ENCODE measurements at places on chromosomes 7 and 10.
A peak's percentile ranks its signal among the peaks of the same experiment; 100 is the strongest.

DNA sequence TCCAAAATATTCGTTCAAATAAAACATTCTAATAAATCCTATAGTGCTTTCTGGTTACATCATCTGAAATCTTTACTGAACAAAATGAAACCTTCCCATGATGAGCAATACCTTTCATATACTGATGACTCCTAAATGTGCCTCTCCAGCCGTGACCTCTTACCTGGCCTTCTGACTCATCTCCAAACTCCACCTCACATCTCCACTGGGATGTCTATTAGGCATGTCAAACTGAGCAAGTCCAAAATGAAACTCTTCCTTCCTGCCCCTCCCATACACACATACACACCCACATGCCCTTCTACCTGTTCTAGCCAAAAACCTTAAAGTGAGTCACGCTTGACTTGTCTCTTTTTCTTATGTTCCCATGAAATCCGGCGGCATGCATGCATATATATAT is 22.9 kb downstream of the GSAP start:
- DNase-seq: no peak

DNA sequence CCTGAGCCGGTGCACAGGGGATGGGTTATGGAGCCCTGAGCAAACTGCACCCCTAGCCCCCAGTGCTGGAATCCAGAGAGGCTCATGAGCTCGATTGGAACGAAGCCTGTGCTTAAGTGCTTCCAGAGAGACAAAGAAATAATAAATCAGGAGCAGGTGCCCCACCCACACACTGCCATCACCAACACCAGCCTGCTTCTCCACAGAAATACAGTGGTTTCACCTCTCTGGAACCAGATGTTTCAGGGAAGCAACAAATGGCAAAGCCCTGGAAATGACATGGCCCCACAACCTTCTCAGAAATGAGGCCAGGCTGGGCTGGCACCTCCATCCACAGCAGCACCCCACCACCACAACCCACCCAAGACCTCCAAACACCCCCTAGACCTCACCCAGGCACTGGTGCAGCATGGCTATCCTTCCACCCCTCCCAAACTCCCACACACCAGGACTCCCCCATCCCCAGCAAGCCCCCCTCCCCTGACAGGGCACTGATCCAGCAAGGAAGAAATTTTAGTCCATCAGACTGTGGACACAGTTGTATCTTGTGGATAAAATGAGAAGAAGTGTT is 4.1 kb upstream of the SLC18A3 start:
- DNase-seq: no peak

GRCh38 chr7:103824251-103824650 is 165.2 kb downstream of the RELN start:
- DNase-seq: no peak

- no peak for DNase-seq
Measured at GRCh38 chr10:59829024-59829423, 75.8 kb upstream of the MRLN start.

DNA sequence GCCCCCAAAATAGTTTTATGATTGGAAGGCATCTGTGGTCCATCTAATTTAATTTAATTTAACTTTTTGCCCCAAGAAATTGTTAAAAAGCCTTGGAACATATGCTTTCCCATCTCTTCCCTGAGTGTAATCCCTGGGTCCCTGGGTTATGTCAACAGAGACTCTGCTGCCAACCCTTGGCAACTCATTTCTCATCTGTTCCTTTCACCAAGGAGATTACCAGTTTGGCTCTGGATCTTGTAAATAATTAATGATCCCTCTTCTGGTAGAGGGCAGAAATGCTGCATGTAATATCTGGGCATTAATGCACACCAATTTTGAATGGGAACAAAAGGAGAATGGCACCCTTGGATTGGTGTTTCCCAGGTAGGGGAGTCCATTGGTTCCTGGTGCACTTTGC is 514.2 kb downstream of the CCSER2 start:
- no peak for DNase-seq

DNA sequence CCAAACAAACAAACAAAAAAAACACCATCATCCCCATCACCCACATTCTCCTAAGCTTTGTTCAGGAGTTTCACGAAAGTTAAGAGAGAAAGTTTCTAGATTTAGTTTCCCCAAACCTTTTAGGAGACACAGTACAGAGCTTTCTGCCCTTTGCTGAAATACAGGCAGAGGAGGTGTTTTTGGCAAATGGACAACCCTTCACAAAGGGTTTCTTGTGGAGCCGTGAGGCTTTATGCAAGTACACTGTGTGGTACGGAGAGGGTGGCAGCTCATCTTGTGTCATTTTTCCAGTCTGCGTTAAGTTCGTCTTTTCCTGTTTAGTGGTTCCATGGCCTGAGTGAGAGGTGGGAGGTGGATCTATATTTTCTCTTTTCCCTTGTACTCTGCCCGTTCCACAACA is 215.5 kb upstream of the PRKCQ start:
- DNase-seq: no peak

GRCh38 chr7:83819911-83820310 is 171.0 kb upstream of the SEMA3E start:
- DNase-seq: no peak

GRCh38 chr10:103098240-103098639 is 94.8 kb downstream of the NT5C2 start:
- DNase-seq: no peak

GRCh38 chr7:150830937-150831336 is 21.4 kb upstream of the AOC1 start:
- no peak for DNase-seq

- no peak for DNase-seq
Measured at GRCh38 chr10:96257944-96258343, 13.4 kb downstream of the BLNK start.

GRCh38 chr7:114976666-114977065 is 54.8 kb downstream of the MDFIC start:
- DNase-seq: no peak

GRCh38 chr10:6128591-6129251 is 39.9 kb downstream of the RBM17 start:
- no peak for DNase-seq

GRCh38 chr10:87544721-87545120 is 40.0 kb downstream of the MINPP1 start:
- no peak for DNase-seq

GRCh38 chr10:69891057-69891617 is 89.4 kb downstream of the COL13A1 start:
- DNase-seq: no peak

DNA sequence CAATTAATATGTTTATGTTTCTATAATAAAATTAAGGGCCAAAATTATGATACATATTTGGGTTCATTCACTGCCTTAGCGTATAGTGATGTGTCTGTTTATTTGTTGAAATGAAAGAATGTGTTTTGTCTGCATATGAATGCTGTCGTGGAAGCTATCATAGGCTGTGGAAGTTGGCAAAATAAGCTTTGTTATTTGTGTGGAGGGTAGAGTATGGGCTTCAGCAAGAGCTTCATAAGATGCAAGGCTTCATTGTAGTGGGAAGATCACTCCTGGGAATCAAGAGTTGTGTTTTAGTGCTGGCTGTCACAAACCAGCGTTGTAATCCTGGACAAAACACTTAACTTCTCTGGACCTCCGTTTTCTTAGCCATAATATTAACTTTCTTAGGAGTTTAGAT is 2.5 kb downstream of the SLK start:
- no peak for DNase-seq

GRCh38 chr7:158446706-158447105 is 140.9 kb downstream of the PTPRN2 start:
- DNase-seq: no peak

DNA sequence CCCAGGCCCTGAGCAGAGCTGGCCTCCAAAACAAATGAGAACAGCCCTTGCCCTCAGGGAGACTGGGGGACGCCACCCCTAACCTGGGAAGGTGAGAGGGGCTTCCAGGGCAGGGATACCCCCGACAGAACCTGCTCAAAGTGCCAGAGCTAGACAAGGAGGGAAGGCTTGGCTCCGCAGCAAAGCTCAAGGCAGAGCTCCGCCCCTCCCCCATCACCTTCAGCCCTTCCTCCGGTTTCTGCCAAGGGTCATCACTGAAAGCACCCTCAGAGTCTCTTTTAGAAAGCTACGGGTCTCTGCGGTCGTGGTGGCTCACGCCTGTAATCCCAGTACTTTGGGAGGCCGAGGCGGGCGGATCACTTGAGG is 73.4 kb upstream of the CUX1 start:
- no peak for DNase-seq

- DNase-seq: no peak
Measured at GRCh38 chr10:94439275-94439861, 37.0 kb downstream of the TBC1D12 start.

- DNase-seq: no peak
Measured at GRCh38 chr7:22851145-22851544, 28.5 kb upstream of the TOMM7 start.

DNA sequence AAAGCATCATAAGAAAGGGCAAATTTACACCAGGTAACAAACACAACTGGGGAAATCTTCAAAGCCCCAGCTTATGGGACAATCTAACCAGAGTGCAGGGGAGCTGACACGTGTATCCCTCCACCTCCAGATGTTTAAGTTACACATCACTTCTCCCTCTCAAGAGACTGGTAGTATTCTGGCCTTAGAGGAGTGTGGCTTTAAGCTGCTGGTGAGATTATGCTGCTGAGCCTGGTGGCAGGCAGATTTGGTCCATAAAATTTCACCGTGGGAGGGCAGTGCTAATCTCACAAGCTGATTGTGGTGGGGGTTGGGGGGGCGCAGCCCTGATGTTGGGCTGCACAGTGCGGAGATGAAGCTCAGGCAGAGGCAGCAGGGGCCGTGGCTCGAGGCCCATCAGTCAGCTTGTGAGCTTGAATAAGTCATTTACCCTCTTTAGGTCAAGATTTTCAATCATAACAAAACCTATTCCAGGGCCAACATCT is 431.0 kb upstream of the GALNT17 start:
- no peak for DNase-seq

GRCh38 chr7:138358850-138359341 is 101.2 kb upstream of the TRIM24 start:
- no peak for DNase-seq

DNA sequence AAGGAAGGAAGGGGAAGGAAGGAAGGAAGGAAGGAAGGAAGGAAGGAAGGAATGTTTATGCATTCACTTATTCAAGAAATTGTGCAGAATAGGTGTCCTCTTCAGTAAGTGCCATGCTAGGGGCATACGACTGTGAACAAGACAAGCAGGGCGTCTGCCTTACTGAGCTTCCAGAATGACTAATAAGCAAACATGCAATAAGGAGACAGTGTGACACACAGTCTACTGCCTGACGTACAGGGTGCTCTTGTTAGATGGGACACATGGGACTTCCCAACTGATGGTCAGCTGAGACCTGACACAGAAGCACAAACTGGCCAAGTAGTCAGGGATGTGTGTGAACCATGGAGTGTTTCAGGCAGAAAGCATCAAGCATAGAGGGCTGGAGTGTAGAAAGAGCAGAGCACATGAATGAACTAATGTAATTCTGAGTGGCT is 18.2 kb downstream of the DNAJC12 start:
- no peak for DNase-seq

DNA sequence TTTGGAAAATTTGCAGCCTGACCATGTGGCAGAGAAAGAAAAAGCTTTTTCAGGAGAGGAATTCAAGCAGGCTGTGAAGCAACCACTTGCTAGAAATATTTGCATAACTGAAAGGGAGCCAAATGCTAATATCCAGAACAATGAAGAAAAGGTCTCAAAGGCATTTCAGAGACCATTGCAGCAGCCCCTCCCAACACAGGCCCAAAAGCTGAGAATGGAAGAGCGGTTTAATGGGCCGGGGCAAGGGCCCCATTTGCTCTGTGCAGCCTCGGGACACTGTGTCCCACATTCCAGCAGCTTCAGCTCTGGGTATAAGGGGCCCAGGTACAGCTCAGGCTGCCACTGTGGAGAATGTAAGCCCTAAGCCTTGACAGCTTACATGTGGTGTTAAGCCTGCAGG is 918.1 kb upstream of the POT1 start:
- DNase-seq: no peak

DNA sequence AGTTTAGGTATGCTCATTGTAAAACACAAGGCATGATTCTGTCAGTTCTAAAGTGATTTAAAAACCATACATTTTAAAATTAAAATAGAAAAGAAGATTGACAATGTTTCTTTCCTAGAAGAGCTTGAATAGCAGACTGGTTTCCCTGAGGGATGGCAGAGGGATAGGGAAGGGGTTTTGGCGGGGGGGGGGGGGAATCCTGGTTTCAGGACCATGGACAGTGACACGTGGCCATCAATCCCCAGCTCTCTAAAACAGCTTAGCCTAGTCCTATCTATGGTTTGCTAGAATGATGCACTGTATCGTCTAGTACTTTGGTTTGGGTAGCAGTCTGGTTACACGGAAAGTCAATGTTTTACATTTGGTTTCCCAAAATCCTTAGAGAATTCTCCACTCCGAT is 88.7 kb downstream of the PHYHIPL start:
- no peak for DNase-seq

- no peak for DNase-seq
Measured at GRCh38 chr7:100933734-100934133, 15.6 kb upstream of the MUC3A start.

GRCh38 chr7:112069879-112070321 is 136.3 kb downstream of the DOCK4 start:
- DNase-seq: no peak

- DNase-seq: no peak
Measured at GRCh38 chr10:48377751-48378530, 71.5 kb downstream of the MAPK8 start.

DNA sequence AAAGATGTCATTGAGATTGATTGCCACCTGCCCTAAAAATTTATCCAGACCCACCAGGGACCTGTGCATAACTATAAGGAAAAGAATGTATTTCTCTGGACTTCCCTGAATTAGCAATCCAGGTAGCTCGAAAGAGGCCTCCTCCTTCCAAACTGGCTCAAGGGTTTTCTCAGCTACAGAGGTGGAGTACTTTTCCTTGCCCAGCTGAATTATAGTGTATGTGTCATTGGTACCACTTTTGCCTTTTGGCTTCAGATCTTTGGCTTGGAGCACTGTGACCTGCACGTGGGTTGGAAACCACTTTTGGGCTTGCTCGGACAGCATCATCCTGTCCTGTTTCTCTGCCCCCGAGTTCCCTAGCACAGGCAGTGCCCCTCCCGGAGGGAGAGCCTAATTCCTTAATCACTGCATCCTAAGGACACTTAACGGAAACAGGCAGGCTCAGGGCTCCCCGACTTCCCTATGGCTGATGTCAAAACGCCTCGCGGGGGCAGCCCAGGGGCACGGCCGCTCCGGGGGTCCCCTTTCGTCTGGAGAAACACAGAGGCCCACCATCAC is 825 bp downstream of the RAB11FIP2 start:
- peak; percentile 29 for DNase-seq

DNA sequence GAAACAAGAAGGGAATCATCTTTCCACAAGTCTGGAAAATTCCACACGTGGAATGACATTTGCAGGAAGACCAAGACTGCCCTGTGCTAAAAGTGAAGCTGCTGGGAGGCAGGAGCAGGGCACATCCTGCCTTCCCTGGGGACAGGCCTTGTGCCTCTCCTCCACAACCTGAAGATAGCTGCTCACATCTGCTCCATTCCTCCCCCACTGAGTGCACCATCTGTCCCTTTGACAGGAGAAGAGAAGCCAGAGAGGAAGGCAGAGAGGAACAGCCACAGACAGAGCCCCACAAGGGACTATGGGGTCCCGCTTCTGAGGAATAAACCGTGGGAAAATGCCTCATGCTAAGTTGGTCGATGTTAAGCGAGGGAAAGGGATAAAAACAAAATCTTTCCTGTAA is 15.9 kb upstream of the FAM171A1 start:
- no peak for DNase-seq

GRCh38 chr7:94008537-94008936 is 4.4 kb upstream of the BET1 start:
- DNase-seq: no peak

GRCh38 chr10:2366264-2366931 is 629.1 kb upstream of the ADARB2 start:
- no peak for DNase-seq

- no peak for DNase-seq
Measured at GRCh38 chr10:2933071-2933470, 134.3 kb upstream of the PFKP start.

GRCh38 chr7:115435178-115435577 is 513.3 kb downstream of the MDFIC start:
- DNase-seq: no peak
